ENCODE measurements at places on chromosomes 16 and 17.

- no peak for DNase-seq
Observed at GRCh38 chr17:968812-969730, 10.5 kb downstream of the NXN start.

DNA sequence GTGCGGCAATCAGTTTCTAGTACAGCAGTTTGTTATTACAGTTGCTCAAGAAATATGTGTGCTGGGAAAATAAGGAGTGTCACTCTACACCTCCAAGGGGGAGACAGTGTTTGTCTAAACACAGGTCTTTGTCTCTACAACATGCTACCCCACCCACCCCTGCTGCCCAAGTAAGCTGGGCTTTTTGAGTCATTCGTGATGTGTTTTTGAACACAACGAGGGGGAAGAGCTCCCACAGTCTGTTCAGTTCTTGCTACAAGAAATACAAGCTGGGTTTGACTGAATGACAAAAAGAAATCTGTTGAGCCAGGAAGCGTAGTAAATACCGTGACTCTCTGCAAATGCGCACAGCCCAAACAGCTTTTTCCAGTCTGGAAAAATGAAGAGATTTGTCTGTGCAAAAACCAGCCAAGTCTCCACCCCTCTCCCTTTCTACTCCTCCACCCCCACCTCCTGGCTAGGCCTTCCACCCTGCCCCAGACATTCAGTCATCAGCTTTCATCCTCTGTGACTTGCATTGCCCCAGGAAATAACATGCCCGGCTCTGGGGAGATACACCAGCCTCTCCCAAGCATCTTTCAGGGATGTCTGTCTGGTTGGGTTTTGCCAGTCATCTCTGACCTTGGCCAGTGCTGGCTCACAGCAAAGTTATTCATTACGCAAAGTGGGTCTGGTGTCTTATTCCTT, 25.7 kb downstream of the CHD9 start:
- DNase-seq = no peak

DNA sequence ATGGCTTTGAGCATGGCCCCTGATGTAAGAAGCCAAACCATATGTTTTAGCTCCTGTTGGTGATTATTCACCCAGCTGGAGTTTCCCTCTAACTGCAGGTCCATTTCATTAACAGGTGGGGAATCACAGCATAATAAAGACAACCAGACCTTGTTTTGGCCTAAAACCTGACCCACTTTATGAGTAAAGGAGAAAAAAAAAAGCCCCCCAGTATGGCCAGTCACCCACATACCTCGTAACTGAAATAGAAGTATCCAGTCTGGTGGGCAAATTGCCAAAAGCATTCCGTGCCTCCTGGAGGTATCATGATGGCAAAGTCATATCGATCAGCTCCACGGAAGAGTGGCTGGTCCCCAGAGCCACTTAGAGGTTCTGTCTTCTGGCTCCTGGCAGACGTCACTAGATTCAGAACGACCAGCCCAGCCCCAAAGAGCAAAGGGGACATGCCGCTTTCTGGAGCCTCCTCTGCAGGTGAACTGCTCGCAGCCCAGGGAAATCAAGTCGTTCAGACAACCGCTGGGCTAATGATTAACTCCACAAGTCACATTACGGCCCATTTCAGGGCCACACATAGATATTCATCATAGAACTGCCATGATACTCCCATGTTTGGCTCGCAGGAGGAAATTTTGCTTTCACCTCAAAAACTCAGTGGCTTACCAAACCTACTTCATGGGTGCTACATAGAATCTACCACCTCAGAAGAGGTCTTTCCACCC, at the start of gene TMED6:
Gene TMED6, minus strand, starts transcription at position 478 of the 719 bp plus-strand sequence. Its CDS starts 33 bp downstream, at position 445.
- DNase-seq = no peak

DNA sequence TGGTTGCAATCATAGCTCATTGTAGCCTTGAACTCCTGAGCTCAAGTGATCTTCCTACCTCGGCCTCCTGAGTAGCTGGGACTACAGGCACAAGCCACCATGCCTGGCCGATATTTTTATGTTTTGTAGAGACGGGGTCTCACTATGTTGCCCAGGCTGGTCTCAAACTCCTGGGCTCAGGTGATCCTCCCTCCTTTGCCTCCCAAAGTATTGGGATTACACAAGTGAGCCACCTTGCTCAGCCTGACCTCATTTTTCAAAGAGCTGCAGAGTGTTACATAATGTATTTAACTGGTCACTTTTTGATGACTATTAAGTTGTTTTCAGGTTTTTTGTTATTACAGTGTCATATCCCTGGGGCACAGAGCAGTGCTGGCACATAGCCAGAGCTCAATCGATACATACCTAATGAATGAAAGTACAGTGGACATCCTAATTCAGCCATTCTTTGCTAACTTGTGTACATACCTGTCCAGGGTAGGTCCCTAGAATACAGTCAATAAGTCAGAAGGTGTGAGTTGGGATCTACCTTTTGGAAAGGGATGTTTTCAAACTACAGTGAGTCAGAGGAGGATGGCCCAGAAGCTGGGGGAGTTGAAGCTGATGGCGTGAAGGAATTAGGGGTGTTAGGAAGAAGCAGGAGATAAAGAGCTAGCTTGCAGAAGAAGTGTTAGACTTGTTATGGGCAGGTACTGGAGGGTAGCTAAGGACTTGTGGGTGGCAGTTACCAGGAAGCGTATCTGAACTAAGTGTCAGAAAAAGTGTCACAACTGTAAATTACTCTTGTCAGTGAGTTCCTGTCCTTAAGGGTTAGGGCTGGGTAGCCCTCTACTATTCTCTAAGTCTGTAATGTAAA, 20.1 kb upstream of the CYLD start:
- no peak for DNase-seq

GRCh38 chr17:79844869-79845600, 5.8 kb upstream of the CBX4 start:
- no peak for DNase-seq

DNA sequence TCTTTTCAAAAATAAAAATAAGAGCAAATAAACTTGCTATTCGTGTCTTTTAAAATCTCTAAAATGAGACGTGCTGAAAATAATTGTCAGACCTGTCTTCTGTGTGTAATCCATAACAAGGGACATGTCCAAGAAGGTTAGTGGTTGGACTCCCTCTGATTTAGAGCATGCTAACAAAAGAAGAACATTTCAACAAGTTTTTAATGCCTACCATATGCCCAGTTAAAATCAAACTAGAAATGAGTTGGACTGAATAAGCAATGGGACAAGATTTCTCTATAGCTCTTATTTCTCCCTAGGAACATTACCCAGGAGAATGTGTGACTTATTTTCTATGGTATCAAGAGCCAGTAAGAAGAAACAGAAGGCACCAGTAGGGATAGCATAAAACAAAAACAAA, 689.7 kb upstream of the SOX9 start:
- DNase-seq = no peak

DNA sequence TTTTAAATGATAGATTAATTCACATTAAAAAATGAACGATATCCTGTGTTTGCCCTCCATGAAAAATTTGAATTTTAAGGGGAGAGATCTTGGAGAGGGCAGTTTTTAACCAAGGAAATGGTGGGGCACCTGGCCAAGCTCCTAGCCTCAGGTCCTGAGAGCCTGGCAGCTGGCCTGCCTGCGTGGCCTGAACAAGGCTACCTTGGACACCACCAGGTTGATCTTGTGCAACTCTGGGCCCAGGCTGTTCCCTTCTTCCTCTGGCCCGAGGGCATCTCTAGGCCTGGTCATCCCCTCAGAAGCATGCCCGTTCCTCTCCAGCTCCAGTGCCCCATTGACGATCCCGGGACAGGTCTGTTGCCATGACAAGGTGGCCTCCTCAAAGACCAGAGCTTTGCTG, 33.4 kb upstream of the LONP2 start:
- no peak for DNase-seq

DNA sequence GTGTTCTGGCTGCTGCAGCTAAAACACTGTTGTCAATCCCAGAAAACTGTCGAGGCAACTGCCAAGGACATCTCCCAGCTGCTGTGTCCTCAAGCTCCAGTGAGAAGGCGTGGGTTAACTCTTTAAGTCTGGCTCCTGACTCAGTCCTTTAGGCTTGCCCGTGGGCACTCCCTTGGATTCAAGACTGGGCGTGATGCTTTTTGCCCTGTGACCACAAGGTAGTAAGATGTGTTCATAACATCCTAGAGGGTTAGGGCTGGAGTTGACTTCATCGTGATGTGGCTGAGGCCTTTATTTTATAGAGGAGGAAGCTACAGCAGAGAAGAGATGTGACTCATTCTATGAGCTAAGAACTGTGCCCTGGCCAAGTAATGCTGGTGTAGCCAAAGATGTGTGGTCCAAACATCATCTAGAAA, 50.9 kb upstream of the TEKT3 start:
- no peak for DNase-seq

Data from fibroblast of skin of left biceps (primary cell).